ENCODE measurements at places on chromosomes 6 and 20.

GRCh38 chr6:130865793-130866192 is 38.6 kb downstream of the SMLR1 start:
- DNase-seq: no peak

DNA sequence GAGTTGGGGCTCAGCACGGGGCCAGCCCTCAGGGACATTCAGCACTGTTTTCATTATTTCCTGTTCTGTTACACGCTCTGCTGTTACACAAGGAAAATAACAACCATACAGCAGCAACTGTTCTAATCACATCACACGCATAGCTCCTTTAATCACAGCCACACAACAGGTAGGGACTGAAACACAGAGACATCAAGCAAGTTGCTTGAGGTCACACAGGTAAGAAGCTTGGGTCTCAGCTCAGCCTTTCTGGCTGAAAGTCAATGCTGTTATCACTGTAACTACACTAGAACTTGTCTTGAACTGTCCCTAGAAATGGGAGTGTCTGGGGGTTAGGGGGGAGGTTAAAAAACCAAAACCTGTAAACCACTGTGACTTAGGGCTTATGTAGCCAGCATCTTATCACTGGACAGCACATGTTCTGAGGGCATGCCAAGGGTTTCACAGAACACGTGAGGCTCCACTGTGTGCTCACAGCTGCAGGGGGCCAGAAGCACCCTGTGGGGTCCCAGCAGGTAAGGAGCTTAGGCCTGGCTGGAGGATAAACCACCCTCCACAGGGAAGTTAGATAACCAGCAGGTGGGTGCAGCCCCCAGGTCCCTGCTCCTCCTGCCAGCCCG is 146.0 kb downstream of the EYA2 start:
- DNase-seq: peak; percentile 54

- peak; percentile 31 for DNase-seq
Observed at GRCh38 chr6:159098636-159099106, 53.9 kb upstream of the TAGAP start.

GRCh38 chr6:79762370-79762769 is 131.2 kb downstream of the SH3BGRL2 start:
- no peak for DNase-seq

GRCh38 chr20:15205719-15206118 is 868.3 kb upstream of the FLRT3 start:
- DNase-seq: no peak

GRCh38 chr20:25065072-25065624 is 7.2 kb upstream of the ACSS1 start:
- no peak for DNase-seq

- DNase-seq: no peak
Observed at GRCh38 chr6:93787841-93788240, 368.5 kb upstream of the EPHA7 start.

DNA sequence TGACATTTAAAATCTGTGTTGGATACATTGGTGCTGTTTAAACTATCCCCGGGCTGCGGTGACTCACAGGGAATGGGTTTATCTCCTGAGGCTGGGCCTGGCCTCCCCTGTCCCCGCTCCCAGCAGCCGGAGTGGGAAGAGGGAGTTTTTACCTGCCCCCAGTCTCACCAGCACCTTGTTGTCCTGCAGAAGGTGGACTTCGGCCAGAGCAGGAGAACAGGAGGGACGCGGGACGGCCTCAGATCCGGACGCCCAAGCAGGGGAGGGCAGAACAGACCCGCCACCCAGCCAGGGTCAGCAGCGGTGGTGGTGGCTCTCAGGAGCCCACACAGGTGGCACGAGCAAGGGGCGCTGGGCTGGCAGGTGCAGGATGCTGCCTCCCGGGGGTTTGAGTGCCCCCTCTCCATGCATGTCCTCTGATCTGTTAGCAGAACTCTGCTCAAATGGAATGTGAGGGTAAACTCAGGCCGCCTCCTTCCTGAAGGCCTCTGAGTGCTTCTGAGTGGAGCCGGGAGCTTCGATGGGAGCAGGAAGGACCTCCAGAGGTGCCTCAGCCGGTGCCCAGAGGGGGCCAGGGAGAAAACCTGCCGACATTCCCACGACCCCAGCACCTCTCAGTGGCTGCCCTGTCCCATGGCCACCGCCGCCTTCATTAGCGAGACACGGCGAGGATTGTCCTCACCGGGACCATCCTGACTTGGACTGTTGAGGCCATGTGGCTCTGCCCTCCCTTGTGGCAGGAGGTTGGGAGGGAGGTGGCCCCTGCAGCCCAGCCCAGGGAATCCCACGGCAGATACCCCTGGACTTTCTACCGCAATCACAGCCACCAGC is 43.4 kb upstream of the MRGBP start:
- DNase-seq: no peak

DNA sequence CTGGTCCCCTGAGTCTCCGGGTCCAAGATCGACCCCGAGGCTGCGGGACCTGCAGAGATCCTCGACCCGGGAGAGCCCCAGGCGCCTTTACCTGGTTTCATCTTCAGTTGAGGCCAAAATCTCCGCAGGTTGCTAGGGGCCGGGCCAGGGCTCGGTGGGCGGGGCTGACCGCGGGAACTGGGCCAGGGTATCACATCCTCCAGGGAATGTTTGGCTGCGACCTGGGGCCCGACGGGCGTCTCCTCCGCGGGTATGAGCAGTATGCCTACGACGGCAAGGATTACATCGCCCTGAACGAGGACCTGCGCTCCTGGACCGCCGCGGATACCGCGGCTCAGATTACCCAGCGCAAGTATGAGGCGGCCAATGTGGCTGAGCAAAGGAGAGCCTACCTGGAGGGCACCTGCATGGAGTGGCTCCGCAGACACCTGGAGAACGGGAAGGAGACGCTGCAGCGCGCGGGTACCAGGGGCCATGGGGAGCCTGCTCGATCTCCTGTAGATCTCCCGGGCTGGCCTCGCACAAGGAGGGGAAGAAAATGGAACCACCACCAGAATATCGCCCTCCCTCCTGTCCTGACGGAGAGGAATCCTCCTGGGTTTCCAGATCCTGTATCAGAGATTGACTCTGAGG is 53.8 kb upstream of the POLR1H start:
- DNase-seq: peak; percentile 91

DNA sequence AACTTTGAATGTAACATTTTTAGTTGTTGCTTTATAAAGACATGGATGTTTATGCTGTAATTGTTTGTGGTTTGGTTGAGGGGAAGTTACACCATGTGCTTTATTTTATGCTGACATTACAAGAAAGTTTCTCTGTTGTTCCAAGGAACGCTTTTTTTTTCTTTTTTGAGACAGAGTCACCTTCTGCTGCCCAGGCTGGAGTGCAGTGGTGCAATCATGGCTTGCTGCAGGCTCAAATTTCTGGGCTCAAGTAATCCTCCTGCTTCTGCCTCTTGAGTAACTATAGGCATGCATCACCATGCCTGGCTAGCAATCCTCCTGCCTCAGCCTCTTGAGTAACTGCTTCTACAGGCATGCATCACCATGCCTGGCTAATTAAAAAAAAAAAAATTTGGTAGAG is 21.0 kb upstream of the IFNGR1 start:
- DNase-seq: no peak

GRCh38 chr20:8879669-8880068 is 189.2 kb upstream of the PLCB4 start:
- DNase-seq: no peak

DNA sequence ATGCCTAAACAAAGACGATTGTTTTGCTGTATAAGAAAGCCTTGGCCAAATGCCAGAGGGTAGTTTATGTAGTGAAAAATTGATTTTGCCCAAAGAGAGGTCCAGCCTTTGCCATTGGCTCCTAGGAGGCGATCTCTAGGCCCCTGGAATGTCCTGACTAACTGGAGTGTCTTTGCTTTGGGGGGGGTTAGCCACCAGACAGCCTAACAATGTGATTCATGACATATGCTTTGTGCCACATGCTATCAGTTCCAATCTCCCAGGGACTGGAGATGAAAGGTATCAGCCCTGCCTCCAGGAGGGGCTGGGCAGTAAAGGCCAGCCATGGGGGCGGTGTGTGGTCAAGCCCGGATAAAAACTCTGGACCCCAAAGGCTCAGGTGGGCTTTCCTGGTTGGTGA is 32.7 kb upstream of the TUBB2A start:
- DNase-seq: no peak

DNA sequence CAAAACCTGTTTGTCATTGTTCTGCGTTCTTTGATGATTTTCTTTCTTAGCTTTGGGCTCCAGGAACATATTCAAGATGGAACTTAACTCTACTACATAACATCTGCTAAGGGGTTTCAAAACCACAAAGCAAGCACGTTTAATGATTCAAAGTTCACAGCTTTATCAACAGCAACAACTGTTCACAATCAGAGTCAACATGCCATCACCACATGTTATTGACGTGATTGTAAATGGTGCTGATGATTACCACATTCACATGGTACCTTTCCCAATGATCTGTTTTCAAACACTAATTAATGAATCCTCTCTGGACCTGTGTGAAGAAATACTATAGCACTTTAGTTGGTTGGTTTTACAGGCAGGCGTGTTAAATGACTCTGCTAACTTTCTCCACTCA is 180.6 kb upstream of the CEP162 start:
- no peak for DNase-seq

GRCh38 chr6:73537677-73538076 is 16.8 kb upstream of the EEF1A1 start:
- DNase-seq: no peak

DNA sequence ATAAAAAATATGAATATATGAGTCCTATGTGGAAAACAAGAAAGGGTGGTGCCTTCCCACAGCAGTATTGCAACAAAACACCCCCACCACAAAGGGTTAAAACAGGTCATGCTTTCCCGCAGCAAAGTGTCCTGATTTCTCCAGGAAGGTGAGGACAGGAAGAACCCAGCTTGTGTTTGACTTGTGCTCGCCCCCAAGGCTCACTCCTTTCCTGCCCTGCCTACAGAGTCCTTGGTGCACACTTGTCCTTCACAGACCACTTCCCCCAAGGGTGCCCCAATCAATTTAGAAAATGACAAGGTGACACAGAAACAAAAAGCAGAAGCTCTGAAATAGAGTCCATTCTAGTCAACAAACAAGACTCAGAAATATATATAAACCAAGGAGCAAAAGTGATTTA is 237.4 kb downstream of the PTPRK start:
- peak; percentile 59 for DNase-seq

- no peak for DNase-seq
Observed at GRCh38 chr6:4212588-4212987, 77.2 kb upstream of the ECI2 start.

DNA sequence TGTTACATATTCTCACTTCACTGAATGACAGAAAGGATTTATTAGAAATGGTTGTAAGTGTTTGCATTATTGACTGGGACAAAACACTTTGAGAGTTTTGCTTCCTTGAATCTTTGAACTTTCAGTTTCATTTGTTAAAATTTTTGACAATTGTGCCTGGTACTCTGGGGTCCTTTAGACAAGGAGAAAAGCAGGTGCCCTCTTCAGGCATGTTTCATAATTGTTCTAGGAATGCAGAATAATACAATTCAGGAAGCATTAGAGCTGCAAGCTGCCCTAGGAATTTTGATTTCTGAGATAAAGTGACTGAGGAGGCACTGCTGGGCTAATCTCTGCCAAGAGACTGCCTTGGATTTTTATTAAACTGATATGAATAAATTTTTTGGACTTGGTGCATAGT is 49.7 kb downstream of the TOP1 start:
- DNase-seq: no peak

DNA sequence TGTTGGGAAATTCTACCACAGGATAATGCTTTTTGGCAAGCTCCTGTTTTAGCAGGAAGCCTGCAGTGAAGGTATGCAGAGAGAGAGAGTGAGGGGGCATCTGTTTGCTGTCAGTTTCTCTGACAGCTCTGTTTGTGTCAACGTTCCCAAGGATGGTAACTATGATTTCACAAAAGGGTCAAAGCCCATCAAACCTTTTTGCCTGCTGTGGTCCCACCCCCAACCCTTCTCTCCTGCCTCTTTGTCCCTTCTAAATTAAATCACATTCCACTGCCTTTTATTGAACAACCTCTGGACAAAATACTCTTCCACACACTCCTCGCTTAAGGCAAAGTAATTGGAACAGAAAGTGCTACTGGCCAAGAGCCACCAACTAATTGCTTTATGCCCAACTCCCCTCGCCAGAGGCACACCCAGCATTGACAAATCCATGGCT is 128.3 kb downstream of the TSHZ2 start:
- no peak for DNase-seq

DNA sequence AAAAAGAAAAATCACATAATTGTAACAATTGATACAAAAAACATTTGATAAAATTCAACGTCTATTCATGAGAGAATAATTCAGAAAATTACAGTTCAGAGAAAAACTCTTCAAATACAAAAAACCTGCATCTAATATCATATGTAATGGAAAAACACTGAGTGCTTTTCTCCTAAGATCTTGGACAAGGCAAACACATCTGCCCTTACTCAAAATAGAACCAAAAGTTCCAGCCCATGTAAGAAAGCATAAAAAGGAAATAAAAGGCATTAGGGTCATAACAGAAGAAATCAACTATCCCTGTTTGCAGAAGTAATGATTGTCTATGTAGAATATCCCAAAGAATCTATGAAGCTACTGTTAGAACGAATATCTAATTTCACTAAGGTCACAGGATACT is 721.4 kb downstream of the RFPL4B start:
- DNase-seq: no peak

DNA sequence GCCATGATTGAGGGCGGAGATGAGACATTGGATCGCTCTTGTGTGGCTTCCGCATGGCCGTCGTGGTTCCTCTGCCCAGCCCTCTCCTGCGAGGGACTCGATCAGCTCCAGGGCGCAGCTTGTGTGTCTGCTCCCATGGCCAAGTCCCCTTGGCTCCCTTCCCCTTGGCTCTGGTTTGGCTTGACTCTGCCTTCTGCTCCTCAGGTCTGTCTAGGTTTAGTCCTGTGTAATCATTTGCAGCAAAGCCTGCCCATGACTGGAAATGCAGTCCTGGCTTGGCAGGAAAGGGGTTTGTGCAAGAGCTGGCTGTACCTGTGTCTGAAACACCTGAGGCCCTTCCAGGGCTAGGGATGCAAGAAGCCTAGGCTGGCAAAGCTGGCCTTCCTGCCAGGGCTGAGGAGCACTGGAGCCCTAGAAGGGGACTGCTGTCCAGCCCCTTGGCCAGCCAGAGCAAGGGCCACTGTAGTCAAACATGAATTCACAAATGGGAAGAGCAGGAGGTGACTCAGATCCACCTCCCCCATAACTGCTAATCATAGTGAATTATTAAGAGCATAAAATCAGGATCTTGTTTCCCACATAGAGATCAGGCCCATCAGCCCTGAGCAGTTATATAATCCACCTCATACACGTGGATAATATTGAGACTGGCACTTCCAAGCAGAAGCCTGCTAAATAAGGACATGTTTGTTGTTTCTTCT is 196.8 kb downstream of the FARS2 start:
- no peak for DNase-seq

Measured in endodermal cell (in vitro differentiated cells).